ENCODE measurements at places on chromosomes 12 and 14. TPM values are rescaled to one million over a fixed set of nuclear protein-coding genes. Genes with fewer than 3 reads are reported as not detected.

DNA sequence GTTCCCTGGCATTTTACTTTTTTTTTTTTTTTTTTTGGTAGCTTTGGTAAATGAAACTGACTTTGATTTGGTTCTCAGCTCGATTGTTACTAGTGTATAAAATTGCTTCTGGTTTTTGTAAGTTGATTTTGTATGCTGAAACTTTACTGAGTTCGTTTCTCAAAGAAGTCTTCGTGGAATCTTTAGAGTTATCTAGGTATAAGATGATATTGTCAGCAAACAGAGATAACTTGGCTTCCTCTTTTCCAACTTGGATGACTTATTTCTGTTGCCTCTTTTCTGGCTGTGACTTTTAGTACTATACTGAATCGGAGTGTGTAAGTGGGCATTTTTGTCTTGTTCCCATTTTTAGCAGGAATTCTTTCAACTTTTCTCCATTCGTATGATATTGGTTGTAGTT is 28.1 kb downstream of the USP15 start:
- DNase-seq = no peak

- DNase-seq = no peak
These were observed 239.8 kb upstream of the FAR2 start for GRCh38 chr12:28909291-28909690.

- no peak for DNase-seq
These were observed 411.4 kb upstream of the SOX5 start for GRCh38 chr12:24360907-24361306.

- no peak for DNase-seq
These were observed 41.6 kb downstream of the LRRC74A start for GRCh38 chr14:76867516-76868453.

GRCh38 chr12:88764781-88765480 is 184.7 kb upstream of the KITLG start:
- no peak for DNase-seq

GRCh38 chr12:93846936-93847516 is 169.9 kb downstream of the CRADD start:
- DNase-seq = no peak

GRCh38 chr12:45674181-45674977 is 55.1 kb upstream of the ARID2 start:
- no peak for DNase-seq

DNA sequence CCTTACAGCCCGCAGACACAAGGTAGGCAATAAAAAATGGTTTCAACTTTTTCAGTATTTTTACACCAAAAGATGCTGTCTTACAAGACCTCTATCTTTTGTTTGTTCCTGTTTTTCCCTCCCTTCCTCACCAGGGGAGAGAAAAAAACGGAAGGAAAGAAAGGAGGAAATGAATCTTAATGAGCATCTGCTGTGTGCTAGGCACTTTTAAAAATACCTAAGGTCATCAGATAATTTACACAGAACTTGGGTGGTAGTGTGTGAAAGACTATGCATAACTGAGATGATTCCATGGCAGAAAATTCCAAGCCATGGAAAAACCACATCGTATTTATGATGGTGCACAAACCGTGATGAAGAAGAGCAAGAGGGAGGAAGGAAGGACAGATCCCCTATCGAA is 121.2 kb downstream of the DIP2B start:
- DNase-seq = no peak

Gene DUSP6
- 88.8 TPM for polyA plus RNA-seq

Gene CLEC1B
- 1.4 TPM for polyA plus RNA-seq
